ENCODE measurements at places on chromosomes 4 and X.

- no peak for DNase-seq
Measured at GRCh38 chrX:16986169-16986568, 39.7 kb downstream of the REPS2 start.

DNA sequence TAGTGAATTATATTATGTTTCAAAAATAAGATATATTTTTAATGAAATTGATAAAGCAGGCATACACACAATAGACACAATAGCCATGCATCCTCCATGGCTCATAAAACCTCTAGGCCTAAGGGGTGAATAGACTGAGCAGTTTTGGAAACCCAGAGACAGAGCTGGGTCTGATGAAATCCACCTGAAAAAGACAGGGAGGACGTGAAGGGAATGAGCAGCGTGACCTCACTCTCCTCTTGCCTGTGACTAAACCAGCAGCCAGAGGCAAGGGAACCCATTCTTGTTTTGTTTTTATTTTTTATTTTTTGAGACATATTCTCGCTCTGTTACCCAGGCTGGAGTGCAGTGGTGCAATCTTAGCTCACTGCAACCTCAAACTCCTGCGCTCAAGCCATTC, 424.4 kb upstream of the FAM241A start:
- DNase-seq, result no peak

DNA sequence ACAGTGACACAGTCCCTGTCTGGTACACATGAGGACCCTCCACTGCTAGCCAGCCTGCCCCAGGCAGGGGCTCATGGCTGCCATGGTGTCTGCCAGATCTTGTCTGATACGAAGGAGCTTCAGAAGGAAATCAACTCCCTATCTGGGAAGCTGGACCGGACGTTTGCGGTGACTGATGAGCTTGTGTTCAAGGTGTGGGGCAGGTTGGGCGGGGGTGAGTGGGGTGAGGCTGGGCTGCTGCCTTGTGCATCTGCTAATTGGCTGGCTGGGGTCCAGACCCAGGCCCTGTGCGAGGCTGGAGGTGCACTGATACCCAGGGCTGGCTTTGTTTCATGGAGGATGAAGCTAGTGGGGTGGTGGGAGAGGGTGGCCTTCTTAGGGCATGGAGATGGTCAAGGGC, 13.8 kb downstream of the CCDC22 start:
- DNase-seq, result no peak

- no peak for DNase-seq
Measured at GRCh38 chr4:157582141-157582540, 361.6 kb downstream of the GRIA2 start.

GRCh38 chr4:185019456-185020292, 1.4 kb downstream of the HELT start:
- DNase-seq, result no peak

GRCh38 chr4:79073471-79073870, 134.2 kb upstream of the PAQR3 start:
- DNase-seq, result no peak

GRCh38 chr4:35986537-35986936, 257.8 kb downstream of the ARAP2 start:
- DNase-seq, result no peak

- no peak for DNase-seq
Measured at GRCh38 chr4:181264893-181265292, 978.3 kb upstream of the TENM3 start.

DNA sequence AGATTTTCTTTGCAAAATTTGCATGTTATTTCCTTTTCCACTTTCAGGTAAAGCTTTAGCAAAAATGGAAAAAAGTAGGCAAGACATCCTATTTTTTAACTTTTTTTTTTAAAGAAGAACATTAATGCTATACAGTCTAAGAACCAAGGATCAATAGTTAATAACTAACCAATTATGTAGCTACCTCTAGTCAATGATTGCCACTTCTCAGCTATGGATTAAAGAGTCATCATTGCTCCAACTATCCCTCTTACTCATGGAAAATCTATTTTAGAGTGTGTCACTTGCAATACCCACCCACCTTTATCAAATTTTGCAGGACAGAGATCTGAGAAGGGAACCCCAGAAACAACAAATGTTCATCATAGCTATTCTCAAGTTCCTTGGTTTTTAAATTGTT, 223.1 kb downstream of the ANK2 start:
- no peak for DNase-seq

GRCh38 chr4:15917297-15917696, 21.2 kb downstream of the FGFBP1 start:
- no peak for DNase-seq

DNA sequence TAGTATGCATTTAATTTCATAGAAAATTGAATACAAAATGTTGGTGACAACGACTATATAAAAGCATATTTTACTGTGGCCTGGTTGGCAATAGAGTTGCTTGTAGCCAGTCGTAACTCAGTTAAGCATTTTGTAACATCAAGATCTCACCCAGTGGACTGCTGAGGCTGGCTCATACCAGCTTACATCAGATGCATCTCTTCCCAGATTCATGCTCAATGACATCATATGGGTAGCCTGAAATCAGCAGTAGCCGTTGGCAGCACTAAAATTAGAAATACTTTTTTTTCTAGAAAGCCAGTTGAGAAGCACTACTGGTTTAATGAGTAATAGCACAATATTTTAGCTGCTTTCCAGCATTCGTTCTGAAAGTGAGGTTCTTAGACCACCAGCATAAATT, 341.2 kb downstream of the TECRL start:
- no peak for DNase-seq

DNA sequence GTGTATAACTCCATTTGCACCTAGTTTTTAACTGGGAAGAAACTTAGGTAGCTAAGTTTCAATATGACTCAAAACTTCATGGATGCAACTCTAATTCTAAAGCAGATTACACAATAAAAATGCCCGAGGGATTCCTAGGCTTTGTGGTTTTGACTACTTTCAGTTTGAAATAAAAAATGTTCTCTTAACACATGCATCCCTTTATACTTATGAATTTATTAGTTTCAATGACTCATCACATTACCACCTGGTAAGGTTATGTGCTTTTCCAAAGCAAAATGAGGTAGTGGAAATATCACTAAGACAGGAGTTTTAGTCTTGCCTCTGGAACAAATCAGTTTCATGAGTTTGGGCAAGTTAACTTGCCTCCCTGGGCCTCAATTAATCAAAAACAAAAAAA, 125.5 kb downstream of the OPHN1 start:
- no peak for DNase-seq

- no peak for DNase-seq
Measured at GRCh38 chrX:68843992-68844391, 15.2 kb downstream of the EFNB1 start.

DNA sequence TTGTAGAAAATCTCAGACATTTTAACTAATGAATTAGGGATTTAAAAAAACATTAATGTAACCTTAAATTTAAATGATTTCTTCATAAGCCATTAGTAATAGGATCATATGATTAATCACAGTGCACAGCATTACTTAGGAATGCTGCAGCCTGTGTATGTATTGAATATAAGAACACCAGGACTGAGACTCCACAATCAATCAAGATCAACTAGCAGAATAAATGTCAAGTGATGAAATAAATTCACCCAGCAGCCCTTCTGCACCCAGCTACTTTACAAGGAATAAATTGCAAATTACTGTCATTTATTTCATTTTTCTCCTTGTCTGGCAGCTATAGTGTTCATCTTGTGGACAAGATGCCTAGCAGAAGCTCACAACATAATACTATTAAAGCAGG, 46.5 kb downstream of the NEIL3 start:
- no peak for DNase-seq

DNA sequence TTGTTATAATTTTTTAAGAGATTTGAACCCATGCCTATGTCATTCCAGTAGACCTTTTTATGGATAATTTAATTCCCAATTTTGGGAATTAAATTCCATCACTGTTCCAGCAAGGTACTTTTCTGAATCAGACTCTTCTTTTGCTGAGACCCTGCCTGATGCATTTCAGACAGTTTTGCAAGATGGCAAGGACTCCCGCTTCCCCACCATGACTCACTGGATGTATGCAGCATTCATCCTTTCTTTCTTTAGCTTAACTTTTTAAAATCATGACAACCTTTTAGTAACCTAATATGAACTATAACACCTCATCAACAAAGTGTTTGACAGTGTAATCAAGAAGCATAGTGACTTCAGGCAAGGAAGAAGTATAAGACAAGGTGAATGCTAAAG, 178.1 kb upstream of the LEF1 start:
- no peak for DNase-seq

DNA sequence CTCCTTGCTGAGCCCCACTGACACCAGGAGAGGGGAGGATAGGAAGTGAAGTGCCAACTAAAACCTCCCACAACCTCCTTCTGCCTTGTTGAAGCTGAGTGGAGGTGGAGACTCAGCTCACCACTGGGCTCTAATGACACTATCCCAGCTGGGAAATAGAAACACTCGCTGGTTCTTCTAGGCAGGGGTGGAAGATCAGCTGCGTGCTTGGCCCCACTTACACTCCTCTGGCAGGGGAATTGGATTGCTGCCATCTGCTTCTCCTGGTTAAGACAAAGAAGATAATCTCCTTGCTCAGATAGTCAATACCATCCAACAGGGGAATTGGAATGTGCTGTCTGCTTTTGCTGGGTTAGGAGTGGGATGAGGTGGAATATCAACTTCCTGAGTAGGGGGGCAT, 392.5 kb downstream of the ZNF674 start:
- no peak for DNase-seq

Measured in CD4-positive, alpha-beta T cell treated with Interferon gamma for 1 hour (primary cell).